ENCODE measurements at places on chromosomes 2 and 18.

GRCh38 chr18:31720867-31721266, 36.5 kb upstream of the B4GALT6 start:
- DNase-seq: no peak

GRCh38 chr2:218852911-218853667, 6.5 kb upstream of the WNT6 start:
- DNase-seq: peak; percentile 51

DNA sequence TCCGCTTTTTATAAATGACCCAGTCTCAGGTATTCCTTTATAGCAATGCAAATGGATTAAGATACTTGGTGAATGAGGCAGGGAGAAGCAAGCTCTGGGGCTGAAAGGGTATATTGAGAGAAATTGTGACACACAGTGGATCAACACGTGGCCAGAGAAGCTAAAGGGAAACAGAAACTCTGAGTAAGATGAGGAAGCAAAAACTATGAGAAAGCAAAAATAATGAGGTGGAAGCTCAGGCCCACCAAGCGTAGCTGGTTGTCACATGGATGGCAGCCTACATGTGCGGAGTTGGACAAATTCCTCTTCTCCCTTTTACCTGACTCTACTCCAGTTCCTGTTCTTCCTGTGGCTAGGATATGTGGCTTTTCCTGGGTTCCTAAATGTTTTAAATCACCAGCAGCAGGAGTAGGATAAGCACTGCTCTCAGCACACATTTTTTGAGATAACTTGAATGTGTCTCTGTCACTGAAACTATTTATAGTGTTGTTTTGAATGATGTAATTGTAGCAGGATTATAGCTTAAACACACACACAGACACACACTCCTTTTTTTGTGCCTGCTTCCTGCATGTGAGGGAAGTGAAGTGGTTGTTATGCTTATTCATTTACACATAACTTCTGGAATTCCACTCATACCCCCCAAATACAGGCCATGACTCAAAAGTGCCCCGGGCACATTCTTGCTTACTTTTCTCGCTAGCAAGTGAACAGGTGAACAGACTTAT, 30.1 kb upstream of the EPC2 start:
- DNase-seq: no peak

DNA sequence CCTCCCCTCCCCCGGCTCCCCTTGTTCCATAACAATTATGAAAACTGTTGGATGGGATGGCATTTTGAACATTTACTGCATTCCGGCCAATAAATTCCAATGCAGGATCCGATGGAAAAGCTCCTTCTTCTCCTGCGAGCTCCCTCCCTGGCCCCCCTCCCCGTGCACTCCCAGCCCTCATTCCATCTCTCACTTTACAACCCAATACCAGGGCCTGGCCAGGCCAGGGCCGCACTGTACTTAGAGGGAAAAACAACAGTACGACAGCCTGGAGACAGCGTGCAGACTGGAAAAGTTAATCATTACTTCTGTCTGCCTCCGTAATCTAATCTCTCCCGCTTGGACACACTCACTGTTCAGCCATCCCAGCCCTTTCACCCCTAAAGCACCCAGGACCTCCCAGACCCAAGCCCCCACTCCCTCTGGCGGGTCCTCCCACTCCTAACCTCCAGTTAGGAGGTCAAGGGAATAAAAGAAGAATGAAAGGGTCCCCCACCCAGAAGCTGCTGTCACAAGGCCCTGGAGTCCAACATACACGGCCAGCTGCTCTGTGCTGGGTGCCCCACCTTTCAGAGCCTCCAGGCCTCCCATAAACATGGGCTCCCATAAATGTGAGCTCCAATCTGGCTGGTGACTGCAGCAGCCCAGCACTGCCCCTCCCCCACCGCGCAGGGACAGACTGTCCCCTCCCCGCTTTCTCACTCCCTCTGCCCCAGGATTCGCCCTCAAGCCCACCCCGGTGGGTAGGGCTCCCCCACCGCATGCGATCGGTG, 20.6 kb downstream of the SMAD7 start:
- DNase-seq: no peak

DNA sequence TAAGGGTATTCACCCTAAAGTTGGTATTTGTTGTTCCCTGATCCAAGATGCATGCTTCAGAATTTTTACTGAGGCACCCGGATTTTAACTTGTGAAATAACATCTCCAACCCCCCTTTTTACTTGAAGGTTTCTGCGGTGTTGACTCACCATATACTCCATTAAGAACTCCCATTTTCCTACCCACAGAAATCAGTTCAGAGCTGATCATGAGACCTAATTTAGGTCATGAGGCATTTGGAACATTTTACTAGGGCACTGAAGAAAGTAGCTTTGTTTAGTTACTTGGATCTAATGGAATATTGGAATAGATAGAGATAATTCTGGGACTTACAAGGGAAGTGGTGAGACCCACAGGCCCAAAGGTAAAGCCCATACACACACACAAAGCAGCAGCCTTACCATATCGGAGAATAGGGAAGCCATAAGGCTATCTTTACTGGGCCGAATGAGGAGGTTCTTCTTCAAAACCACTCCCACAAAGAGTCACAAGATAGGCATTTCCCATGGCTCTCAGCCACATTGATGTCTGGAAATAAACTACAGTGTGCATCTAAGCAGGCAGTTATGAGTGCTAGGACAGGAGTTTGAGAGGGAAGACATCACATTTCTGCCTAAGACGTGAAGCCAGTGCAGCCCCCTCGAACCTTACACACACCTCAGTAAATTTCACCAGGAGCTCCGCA, 681.0 kb upstream of the LRRTM4 start:
- DNase-seq: no peak

DNA sequence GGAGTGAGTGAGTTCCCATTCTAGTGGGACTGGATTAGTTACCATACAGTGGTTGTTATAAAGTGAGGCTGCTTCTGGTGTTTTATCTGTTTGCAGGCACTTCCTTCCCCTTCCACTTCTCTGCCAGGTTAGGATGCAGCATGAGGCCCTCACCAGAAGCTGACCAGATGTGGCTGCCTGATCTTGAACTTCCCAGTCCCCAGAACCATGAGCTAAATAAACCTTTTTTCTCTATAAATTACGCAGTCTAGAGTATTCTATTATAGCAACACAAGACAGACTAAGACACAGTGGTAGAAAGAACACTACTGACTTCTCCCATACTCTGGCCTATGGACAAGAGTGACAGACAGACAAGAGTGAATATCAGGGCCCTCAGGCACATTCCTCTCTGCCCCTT, 14.1 kb downstream of the LCT start:
- no peak for DNase-seq

DNA sequence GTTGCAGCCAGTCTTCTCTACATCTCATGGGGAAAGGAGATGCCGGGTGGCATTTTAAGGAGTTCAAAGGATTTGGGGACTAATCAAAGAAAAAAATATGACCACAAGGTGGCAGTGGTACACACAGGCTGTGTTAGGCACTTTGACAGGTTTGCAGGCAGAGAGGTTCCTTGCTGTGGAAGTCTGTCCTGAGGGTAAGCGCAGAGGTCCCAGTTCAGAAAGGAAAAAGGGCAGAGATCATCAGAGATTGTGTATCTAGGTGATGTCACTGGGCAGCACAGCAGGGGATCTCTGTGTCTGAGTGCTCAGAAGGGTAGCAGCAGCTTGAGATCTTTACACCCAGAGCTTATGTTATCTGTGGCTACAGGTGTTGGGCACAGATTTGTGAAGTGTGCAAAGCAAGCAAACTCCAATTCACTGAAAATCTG, 231.4 kb downstream of the LRRTM1 start:
- no peak for DNase-seq

DNA sequence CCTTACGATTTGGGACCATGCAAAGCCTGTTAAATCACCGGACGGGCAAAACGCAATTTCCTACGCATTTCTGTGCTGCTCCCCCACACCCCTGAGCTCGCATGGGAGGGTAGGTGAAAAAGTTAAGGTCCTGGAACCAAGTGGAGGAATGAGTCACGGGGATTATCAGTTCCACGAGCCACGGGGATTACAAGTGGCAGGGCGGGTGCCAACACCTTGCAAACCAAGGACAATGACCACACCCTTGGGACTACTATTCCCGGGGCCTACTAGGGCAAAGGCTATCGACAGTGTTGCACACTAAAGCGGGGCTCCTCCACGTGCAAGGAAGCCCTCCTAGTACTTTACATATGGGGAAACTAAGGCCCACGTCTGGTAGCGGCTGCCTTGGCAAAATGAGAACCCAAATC, 447 bp downstream of the RETSAT start:
- peak; percentile 5 for DNase-seq

DNA sequence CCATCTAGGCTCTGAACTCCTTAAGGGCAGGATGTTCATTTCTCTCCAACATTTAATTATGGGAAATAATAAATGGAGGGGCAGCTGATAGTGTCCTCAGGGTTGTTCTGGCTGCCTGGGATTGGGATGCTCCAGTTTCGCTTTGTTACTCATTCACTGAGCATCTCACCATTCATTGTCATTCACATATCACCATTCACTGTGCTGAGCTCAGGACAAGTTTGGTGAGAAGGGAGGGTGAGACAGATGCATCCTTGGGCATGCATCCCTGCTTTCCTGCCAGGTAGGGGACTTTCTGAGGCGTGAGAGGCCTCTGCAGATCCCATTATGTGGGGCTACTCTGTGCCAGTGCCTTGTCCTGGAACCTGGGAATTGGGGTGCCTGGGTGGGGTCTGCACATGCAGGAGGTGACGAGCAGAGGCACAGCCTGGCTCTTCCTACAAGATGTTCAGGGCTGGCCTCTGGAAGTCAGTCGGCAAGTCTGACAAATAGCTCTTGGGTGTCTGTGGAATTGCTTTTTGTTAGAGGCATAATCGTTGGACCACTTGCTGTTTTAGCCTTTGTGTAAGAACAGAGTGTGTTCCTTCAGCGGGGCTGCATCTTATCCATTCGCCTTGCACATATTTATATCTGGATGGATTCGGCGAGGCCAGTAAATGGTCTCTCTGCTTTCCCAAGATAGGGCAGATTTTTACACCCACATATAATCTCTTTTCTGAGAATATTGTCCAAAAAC, 323.2 kb upstream of the THSD7B start:
- DNase-seq: no peak

- no peak for DNase-seq
Measured at GRCh38 chr2:41598161-41598894, 449.5 kb upstream of the PKDCC start.

GRCh38 chr18:813172-814071, 1.4 kb upstream of the YES1 start:
- peak; percentile 20 for DNase-seq

GRCh38 chr2:63734510-63734909, 107.2 kb upstream of the UGP2 start:
- DNase-seq: no peak

DNA sequence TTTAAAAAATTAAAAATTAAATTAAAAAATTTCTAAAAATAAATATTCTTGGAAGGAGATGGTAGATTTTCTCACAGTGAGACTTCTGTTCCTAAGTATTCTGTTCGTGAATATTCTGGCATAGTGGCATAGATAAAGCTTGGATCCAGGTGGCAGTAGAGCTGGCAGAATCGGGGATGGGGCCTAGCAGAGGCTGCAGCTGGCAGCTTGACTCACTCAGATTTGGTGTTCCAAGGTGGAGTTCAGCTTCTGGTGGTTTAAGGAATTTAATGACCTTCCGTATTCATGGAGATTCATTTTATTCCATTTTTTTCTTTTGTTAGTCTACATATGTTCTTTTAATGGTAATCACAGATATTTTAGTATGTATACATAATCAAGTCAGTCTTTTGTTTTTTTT, 19.9 kb downstream of the ARMC9 start:
- no peak for DNase-seq

GRCh38 chr2:43169099-43169945, 57.1 kb downstream of the ZFP36L2 start:
- DNase-seq: no peak

- no peak for DNase-seq
Measured at GRCh38 chr2:21103274-21103891, 20.4 kb upstream of the TDRD15 start.

- DNase-seq: no peak
Measured at GRCh38 chr2:98869870-98870269, 66.2 kb downstream of the CRACDL start.

GRCh38 chr2:12584338-12584737, 132.4 kb upstream of the TRIB2 start:
- no peak for DNase-seq

DNA sequence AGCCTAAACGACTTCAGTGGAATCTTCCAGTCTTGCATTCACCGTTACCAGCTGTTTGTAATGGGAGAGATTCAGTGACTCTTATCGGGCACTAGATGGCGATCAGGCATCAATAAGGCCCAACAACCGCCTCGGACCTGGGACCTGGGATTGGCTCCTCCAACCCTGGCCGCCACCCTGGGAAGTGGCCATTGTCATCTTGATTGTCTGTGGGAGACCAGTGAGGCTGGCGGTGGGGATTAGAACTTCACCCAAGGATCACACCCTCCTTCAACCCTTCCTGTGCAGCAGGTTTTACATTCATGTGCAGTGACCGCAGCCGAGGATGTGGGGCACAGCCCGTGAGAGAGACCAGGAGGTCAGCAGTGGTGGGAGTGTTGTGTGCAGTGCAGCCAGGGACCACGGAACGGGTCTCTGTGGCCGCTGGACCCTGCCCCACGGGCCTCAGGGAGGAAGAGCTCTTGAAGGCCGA, 85.3 kb downstream of the SPP2 start:
- DNase-seq: peak; percentile 13

DNA sequence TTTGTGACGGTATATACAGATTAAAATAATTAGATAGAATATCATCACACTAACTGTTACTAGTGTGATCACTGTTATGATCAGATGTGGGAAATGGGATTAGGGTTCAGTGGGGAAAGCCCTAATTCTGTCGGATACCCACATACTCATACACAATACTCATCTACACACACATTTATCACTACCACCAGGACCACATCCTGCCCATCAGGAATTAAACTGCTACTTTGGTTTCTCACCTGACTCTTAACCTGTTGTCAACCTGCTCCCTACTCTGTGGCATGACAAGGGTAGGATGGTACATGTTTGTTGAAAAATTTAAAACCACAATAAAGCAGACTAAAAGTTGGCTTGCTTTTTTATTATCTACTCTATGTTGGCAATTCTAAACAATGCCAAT, 24.8 kb upstream of the CYP26B1 start:
- no peak for DNase-seq

GRCh38 chr2:156834431-156834830, 398.3 kb downstream of the GPD2 start:
- DNase-seq: no peak

GRCh38 chr2:225008179-225008856, 34.0 kb downstream of the DOCK10 start:
- no peak for DNase-seq

- DNase-seq: no peak
Measured at GRCh38 chr2:151097128-151097527, 164.5 kb downstream of the RBM43 start.

Measured in stimulated activated CD4-positive, alpha-beta T cell treated with anti-CD3 and anti-CD28 coated beads, Interleukin-1b, Interleukin-23, amount 100 ng/mL, for 24 hours (primary cell).